ENCODE measurements at places on chromosomes 7 and 10. TPM values are rescaled to one million over a fixed set of nuclear protein-coding genes. Genes with fewer than 3 reads are reported as not detected.

The HYAL4 gene
- not detected for total RNA-seq

The ZCCHC24 gene
- total RNA-seq: 2.8 TPM

The CABCOCO1 gene
- not detected for total RNA-seq

GRCh38 chr7:66558660-66559465 lies 69.8 kb upstream of the KCTD7 start:
- no peaks in the 10 kb centered on the region for H3K27me3 ChIP-seq
- H3K4me1 ChIP-seq: peaks cover 8% of the 10 kb centered on the region
- H3K36me3 ChIP-seq: peaks cover 10% of the 10 kb centered on the region
- no peak overlapping the region for H3K27ac ChIP-seq
- DNase-seq: no peak

DNA sequence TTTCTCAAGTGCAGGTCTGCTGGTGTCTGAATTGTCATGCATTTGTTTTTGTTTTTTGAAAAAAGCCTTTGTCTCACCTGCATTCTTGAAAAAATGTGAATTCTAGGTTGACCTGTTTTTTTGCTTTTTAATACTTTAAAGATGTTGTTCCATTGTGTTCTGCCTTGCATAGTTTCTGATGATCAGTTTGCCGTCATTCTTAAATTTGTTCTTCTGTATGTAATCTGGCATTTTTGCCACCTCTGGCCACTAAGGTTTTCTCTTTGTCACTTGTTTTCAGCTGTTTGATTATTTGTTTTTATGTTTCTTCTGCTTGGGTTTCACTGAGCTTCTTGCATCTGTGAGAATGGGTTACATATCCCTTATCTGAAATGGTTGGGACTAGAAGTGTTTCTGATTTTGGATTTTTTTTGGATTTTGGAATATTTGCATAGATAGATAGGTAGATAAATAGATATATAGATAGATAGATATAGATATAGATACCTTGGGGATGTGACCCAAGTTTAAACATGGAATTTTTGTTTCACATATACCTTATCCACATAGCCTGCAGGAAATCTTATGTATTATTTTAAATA lies 16.5 kb downstream of the MGMT start:
- no peaks in the 10 kb centered on the region for H3K27me3 ChIP-seq
- DNase-seq: no peak
- H3K27ac ChIP-seq: no peak overlapping the region
- H3K4me3 ChIP-seq: no peak overlapping the region
- no peaks in the 10 kb centered on the region for H3K4me1 ChIP-seq
- H3K36me3 ChIP-seq: no peaks in the 10 kb centered on the region

DNA sequence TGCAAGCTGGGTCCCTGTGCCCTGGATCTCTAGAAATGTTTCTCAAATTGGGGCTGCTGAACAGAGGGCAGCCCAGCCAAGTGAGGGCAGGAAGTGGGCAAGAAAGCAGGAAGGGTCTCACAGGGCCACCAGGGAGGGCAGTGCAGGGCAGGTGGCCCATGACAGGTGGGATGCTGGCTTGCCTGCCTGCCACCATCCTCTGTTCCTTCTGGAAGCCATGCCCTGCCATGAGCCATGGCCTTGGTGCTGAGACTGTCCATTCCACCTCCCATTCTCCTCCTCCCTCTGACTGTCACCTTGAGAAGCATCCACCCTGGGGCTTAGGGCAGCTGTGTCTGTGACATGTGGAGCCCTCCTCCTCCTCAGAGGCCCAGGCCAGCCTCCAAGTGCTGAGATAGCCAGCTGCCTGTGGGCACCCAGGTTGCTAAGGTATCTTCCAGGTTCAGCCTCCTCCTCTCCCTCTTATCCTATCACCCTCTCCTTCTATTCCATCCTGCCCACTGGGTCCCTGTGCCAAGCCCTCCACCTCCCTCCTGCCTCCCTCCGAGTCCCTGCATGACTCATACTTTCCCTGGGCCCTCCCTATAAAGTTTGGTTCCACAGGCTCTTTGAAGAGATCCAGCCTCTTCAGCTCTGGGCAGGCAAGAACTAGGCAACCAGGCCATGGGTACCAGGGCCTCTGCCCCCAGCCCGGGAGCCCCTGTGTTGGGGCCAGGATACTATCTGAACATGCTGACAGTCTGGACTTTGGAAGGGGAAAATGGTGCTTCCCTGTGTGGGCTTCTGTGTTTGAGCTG lies 1.3 kb downstream of the VSIR start:
- H3K27me3 ChIP-seq: no peaks in the 10 kb centered on the region
- H3K27ac ChIP-seq: peak overlapping the region; percentile 96
- peaks cover 18% of the 10 kb centered on the region for H3K36me3 ChIP-seq
- peak overlapping the region; percentile 95 for H3K4me3 ChIP-seq

Data from natural killer cell (primary cell).